H7 (cell line): ENCODE measurements at places on chromosomes 3 and 15.
A peak's percentile ranks its signal among the peaks of the same experiment; 100 is the strongest.

GRCh38 chr3:194777729-194778128 lies 92.0 kb downstream of the FAM43A start:
- no peak for DNase-seq

GRCh38 chr3:65751123-65751700 lies 287.5 kb downstream of the MAGI1 start:
- DNase-seq = peak; percentile 28

DNA sequence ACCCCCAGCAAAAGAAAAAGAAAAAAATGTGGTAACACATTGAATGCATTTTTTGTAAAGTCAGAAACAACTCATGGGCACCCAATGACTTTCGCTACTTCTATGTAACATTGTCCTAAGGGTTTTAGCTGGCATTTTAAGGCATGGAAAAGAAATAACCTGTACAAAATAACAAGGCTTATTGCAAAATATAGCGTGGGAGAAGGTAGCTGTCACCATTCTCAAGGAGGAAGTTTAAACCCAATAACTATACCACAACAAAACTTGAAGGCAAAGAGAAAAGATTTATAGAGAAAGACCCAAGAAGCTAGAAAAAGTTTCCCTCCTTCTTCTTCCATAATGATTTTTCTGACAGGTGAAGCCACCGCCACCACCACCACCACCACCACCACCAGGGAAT lies 55.7 kb upstream of the ACP3 start:
- no peak for DNase-seq

GRCh38 chr3:40324621-40325020 lies 15.1 kb downstream of the EIF1B start:
- DNase-seq = no peak

GRCh38 chr3:151962912-151963311 lies 89.5 kb downstream of the SUCNR1 start:
- DNase-seq = no peak

- DNase-seq = no peak
Measured at GRCh38 chr3:106176734-106177133, 307.9 kb upstream of the CBLB start.

GRCh38 chr3:56121716-56122115 lies 346.6 kb downstream of the ERC2 start:
- DNase-seq = no peak

DNA sequence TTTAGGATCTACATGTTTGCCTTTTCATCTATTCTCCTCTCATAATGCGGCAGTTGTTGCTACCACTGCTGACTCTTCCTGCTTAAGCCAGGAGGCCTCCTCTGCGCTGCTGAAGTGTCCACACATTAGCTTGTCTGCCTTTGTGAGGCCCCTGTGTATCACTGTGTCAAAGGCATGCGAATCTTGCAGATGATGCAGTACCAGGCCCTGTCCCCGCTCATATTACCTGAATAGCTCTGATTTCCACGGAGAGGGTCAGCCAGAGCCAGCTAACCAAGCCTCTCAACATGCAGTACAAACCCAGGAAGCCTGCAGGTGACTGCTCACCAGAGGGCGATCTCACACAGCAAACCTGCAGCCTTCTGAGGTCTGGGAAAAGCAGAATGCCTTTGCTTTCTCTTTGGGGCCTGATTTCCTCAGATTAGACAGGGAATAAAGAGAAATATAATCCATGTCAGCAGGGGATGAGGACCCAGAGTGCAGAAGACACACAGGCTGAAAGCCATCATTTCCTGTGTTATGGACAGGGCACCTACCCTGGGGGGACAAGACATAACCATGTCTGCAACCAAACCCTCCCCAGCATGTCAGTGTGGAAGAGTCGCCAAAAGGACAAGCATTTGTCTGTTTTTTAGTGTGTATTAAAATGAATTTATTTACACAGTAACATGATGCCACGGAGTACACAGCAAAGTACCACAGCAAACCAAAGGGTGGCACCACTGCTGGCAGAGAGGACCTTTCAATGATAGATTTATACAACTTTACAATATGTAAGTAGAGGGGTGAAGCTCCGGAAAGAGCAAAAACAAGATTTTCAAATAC lies 36.8 kb upstream of the TSPAN3 start:
- peak; percentile 71 for DNase-seq

DNA sequence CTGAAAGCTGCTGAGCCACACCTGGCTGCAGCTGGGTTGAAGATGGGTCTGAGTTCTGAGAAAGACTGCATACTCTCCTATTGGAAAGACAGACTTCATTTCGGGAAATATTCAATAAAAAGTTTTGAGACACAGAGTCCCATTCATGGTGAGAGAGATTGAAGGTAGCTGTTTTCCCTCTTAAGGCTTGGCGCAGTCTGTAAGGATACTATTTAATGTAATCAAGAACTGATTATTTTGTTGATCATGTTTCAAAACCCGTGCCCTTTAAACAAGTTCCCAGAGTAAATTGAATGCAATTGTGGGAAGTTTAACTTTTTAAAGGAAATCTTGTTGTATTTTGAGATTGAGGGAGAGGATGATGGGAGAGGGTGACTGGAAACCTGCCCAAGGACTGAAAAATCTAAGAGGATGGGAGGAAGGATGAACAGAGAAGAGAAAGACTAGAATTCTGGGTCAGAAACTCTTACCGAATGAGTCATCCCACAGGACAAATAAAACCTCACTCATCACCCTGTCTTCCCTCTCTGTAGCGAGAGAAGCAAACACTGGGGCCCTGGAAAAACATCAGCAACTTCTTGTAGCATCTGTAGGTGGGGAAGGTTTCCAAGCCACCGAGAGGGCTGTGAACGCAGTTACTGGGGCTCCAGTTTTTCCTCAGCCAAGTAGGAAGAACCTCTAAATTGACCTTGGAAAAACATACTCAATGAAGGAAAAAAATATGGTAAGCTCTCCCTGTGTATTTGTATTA lies 193.2 kb upstream of the TPRG1 start:
- no peak for DNase-seq

DNA sequence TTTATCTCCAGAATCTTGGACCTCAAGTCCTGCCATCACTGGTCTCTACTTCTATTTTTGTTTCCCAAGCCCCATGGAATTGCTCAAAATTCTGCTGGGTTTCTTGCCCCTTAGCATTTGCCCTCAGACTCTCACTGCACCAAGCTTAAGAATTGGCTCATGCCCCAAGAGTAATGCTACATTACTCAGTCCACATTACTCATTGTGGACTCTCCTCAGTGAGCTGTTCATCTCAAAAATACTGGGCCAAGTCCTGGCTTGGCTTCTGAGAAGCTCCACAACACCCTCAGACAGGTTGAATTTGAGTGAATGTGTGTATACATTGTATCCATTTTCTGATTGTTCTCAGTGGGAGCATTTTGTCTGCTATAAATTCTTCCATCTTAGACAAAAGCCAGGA lies 364.4 kb upstream of the ARHGEF26 start:
- no peak for DNase-seq

DNA sequence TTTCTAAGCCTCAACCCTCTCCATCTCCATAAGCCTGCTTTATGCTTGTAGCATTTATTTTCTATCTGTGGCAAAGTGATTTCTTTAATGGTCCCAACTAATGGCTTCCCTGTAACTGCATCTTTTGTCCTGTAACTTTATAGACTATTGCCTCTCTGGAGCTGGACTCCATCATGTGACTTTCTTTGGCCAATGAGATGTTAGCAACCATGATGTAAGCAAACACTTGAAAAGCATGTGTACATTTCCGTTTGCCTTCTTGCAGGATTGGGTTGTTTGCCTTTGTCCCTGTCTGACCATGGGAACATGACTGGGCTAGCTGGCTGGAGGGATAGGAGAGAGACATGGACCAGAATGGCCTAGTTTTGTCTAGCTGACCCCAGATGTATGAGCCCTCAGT lies 106.0 kb upstream of the LRIG1 start:
- DNase-seq = no peak

- no peak for DNase-seq
Measured at GRCh38 chr3:191235331-191236314, 36.6 kb downstream of the OSTN start.

- DNase-seq = no peak
Measured at GRCh38 chr15:50017522-50017921, 101.5 kb downstream of the ATP8B4 start.

GRCh38 chr15:50124631-50125030 lies 5.6 kb upstream of the ATP8B4 start:
- no peak for DNase-seq

DNA sequence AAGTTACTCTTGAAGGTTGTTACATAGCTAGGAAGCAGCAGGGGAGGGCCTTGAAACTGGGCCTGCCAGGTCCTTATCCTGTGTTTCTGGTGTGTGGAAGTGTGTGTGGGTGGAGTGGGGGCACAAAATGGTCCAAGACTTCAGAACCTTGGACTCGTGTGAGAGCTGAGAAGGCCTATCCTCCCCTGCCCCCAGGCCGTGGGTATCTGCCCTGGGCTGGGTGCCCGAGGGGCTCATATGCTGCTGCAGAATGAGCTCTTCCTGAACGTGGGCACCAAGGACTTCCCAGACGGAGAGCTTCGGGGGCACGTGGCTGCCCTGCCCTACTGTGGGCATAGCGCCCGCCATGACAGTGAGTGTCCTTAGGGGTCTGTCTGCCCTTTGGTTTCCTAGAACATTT lies 4.5 kb downstream of the CHRD start:
- peak; percentile 27 for DNase-seq

- DNase-seq = peak; percentile 70
Measured at GRCh38 chr15:101267320-101268104, 9.8 kb downstream of the SELENOS start.

DNA sequence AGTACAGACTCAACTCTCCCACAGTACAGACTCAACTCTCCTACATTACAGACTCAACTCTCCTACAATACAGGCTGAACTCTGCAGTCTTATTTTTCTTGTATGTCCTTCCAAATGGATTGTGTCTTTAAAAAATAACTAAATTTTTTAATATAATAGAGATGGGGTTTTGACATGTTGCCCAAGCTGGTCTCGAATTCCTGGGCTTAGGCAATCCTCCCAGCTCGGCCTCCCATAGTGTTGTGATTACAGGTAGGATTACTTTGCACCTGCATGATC lies 31.2 kb upstream of the UBXN7 start:
- DNase-seq = no peak

GRCh38 chr3:155334914-155335723 lies 41.6 kb upstream of the STRIT1 start:
- no peak for DNase-seq

- no peak for DNase-seq
Measured at GRCh38 chr15:23565395-23566070, at the start of gene MKRN3. Gene MKRN3, plus strand, starts transcription at chr15:23565674. Its CDS starts 109 bp downstream, at chr15:23565783.

DNA sequence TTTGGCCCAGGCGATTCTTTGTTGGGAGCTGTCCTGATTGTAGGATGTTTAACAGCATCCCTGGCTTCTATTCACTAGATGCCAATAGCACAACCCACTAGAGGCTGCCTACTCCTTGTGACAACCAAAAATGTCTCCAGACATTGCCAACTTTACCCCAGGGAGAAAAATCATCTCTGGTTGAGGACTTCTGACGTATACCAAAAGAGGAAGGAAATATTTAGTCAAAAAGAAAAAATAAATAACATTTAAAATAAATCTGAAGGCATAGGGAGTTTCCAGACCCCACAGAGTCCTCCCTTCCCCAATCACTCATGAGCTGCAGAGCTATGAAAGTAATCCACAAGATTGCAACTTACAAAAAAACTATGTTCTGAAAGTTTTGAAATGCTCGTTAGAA lies 61.0 kb downstream of the MECOM start:
- no peak for DNase-seq

DNA sequence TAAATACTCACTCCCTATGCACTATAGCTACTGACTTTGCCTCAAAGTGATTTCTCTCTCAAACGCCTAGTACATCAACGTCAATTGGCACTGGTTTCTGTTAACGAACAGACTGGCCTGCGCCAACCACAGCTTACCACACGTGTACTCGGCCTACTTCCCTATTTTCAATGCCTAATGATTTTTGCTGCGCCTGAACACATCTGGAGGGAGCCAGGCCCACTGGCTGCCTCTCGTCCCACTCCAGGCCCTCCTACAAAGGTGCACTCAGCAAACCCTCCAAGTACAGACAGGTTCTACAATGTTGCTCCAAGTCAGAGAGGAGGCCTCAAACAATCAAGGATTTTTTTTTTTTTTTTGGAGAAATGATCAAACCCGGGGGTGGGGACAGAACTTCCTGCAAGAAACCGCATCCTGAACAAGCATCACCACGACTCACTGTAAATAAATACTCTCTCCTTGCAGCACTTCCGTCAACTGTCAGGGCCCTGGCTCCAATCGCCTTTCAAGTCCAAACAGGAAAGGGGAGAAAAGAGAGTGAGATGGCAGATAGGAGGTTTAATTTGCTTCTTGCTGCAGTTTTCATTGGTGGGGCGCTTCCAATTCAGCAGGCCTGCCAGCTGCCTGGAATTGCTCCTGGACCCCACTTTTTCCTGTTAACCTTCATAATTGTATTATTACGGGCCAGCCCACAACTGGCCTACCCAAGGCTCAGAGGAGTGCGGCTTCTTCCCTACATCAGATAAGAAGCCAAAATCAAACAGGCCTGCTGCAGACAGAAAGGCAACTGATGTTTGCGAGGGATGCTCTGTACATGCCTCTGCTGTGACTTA lies 139.3 kb downstream of the FOXP1 start:
- DNase-seq = no peak

GRCh38 chr3:95462161-95462560 lies 1352.2 kb upstream of the EPHA6 start:
- no peak for DNase-seq

- no peak for DNase-seq
Measured at GRCh38 chr3:28348265-28348628, 274 bp upstream of the ZCWPW2 start.

DNA sequence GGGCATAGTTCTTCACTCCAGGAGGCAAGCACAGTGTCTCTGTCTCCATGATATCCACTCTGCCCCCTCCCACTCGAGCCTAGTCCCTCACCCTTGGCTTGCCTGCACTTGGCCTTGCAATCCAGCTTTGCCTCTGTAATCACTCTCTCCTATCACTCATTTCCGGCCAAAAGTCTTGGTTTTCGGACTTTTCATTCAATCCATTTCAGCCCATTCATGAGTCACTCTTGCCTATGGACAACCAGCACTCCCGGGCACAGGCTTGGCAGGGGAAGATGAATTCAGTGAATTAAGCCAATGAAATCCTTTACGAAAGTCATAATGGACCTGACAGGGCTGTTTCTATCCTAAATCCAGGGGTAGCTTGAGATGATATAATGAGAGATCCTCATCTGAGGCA lies 21.7 kb downstream of the DAZL start:
- DNase-seq = no peak

DNA sequence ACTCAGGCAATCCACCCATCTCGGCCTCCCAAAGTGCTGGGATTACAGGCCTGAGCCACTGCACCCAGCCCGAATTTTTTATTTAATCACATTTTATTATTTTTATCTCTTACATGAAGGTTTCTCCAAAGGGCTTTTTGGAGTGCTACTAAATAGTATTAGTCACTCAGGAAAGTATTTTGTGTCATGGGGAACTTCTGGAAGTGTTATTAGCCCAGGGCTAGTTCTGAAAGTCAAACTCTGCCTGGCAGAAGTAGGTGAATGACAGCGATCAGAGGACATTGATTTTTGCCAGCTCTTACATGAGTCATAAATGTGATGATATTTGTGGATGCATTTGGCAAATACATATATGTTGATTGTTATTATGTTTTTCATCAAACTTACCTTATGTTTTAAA lies 48.7 kb downstream of the ZPLD1 start:
- no peak for DNase-seq
